ENCODE measurements at places on chromosomes 6 and 20.

- no peak for DNase-seq
Measured at GRCh38 chr6:34391473-34391785, 1.0 kb downstream of the NUDT3 start.

DNA sequence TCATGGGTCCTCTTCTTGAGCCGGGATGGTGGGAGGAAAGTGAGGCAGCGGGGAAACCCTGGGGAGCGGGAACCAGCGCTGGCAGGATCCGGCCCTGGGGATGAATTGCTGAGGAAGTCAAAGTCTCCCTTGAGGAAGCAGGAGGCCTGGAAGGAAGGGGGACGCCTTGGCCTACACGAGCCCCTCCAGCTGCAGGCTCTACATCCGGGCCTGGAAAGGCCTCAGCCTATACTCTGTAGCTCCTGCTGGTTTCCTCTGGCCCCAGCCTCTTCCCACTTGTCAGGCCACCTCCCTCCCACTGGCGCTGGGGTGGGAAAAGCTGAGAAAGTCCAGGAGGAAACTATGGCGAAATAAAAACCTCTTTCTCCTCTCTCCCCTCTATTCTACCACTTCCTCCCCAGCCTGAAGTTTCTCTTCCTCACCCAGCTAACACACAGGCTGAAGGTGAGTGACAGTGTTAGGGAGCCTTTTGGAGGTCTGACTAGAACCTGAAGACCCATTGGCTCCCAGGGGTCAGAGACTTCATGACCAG lies 14.9 kb downstream of the TREML2 start:
- no peak for DNase-seq

- DNase-seq = no peak
Measured at GRCh38 chr20:38369389-38369788, 23.1 kb downstream of the LBP start.

GRCh38 chr6:8017276-8017701 lies 46.9 kb downstream of the BLOC1S5 start:
- DNase-seq = no peak

DNA sequence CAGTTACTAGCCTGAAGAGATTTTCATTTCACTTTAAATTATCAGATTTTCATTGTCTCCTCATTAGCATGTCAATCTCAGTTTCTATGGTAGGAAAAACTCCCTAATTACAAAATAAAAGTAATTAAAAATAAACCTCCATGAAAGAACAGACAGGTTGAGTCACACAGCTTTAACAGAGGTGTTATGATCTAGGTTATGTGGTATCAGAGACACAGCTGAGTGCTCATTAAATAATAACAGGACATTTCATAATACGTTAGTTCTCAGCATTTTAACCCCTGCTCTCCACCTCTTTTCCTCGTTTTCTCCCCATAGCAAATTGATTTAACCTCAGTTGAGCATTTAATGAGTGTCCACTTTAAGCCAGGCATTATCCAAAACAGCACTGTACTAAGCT lies 21.9 kb downstream of the TPBG start:
- DNase-seq = no peak

DNA sequence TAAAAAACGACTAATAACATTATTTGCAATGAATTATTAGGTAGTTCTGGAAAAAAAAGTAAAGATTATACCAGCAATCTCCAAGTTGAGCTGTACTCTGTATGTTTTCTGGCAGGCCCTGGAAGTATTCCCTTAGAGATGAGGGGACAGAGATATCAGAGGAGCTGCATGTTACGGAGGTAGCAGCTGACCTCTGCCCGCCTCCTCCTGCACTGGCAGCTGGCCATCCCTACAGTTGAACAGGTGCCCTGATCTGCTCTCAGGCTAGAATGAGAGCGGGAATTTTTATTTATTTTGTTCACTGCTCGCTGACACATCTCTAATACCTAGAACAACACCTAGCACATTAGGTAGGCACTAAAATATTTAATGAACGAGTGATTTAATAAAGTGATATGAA lies 23.1 kb downstream of the FBXL4 start:
- no peak for DNase-seq

GRCh38 chr20:58037631-58038030 lies 190.8 kb downstream of the ANKRD60 start:
- DNase-seq = no peak

GRCh38 chr20:32894026-32894483 lies 35.3 kb downstream of the EFCAB8 start:
- peak; percentile 7 for DNase-seq

- no peak for DNase-seq
Measured at GRCh38 chr20:13464702-13465101, 174.0 kb downstream of the TASP1 start.

GRCh38 chr6:3351829-3352524 lies 93.2 kb downstream of the PSMG4 start:
- DNase-seq = no peak

DNA sequence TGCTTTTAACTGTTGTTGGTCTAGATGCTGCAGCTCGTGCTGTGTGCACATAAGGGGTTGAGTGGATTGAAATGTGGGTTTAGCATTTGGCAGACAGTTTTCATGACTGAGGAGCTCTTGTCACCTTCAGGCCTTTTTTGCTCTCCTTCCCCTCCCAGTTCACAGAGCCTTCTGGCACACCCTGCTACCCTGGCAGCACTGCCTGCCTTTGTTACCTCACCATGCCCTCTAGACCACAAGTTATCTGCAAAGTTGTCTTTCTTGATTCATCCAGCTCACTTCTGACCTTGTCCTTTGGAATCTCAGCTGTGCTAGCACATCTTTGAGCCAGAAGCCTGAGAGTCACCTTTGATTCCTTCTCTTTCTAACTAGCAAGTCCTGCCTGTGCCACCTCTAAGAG lies 348.9 kb upstream of the ZFP64 start:
- no peak for DNase-seq

- no peak for DNase-seq
Measured at GRCh38 chr6:94645191-94645590, 932.1 kb upstream of the MANEA start.

GRCh38 chr6:113626475-113626874 lies 230.7 kb upstream of the MARCKS start:
- no peak for DNase-seq

GRCh38 chr6:156163311-156163710 lies 613.9 kb upstream of the ARID1B start:
- DNase-seq = no peak

GRCh38 chr20:22214296-22214695 lies 370.1 kb downstream of the FOXA2 start:
- no peak for DNase-seq

GRCh38 chr6:74458536-74458935 lies 747.3 kb downstream of the COL12A1 start:
- DNase-seq = no peak

GRCh38 chr6:2969549-2969948 lies 1.8 kb downstream of the SERPINB6 start:
- DNase-seq = no peak

GRCh38 chr20:3158968-3159431 lies 665 bp downstream of the FASTKD5 start:
- DNase-seq = no peak

- no peak for DNase-seq
Measured at GRCh38 chr6:134481966-134482365, 164.1 kb upstream of the SGK1 start.

DNA sequence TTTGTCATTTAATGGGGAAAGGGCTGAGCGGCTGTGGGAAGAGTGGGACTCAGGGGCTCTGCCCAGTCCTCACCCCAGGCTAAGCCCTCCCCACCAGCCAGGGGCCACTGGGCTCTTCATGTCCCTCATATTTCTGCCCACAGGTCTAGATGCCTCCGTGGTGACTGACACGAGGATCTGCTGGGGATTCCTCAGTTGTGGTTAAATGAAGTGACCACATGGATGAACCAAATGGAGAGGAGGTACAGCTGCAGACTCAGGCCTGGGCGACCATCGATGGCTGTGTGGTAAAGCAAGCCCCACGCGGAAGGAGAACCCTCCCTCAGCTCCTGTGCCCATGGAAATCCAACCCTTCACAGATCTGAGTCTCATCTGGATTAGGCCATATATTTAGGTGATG lies 29.4 kb downstream of the RAET1L start:
- no peak for DNase-seq

- no peak for DNase-seq
Measured at GRCh38 chr6:352896-353470, 38.6 kb upstream of the IRF4 start.

GRCh38 chr6:79453558-79454042 lies 83.6 kb downstream of the LCA5 start:
- no peak for DNase-seq

GRCh38 chr6:11221623-11222384 lies 10.7 kb downstream of the NEDD9 start:
- DNase-seq = no peak

GRCh38 chr6:106182455-106182854 lies 96.3 kb downstream of the PRDM1 start:
- DNase-seq = no peak

DNA sequence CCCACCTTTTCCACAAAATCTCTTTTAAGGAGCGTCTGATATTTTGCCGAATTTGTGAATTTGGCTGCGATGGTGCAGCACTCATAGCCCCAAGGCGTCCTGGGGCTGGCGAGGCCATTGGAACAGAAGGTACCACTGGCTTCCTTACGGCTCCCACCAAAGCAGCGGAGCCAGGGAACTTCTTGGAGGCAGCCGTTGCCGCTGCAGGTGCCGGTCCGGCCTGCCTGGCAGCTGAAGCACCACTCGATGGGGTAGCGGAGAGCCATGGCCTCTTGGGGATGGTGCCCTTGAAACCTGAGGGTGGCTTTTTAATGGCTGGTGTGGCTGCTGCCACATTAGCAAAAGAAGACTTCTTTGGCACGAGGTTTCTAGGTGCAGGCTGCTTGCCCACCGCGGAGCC lies 29.8 kb downstream of the DIDO1 start:
- no peak for DNase-seq

DNA sequence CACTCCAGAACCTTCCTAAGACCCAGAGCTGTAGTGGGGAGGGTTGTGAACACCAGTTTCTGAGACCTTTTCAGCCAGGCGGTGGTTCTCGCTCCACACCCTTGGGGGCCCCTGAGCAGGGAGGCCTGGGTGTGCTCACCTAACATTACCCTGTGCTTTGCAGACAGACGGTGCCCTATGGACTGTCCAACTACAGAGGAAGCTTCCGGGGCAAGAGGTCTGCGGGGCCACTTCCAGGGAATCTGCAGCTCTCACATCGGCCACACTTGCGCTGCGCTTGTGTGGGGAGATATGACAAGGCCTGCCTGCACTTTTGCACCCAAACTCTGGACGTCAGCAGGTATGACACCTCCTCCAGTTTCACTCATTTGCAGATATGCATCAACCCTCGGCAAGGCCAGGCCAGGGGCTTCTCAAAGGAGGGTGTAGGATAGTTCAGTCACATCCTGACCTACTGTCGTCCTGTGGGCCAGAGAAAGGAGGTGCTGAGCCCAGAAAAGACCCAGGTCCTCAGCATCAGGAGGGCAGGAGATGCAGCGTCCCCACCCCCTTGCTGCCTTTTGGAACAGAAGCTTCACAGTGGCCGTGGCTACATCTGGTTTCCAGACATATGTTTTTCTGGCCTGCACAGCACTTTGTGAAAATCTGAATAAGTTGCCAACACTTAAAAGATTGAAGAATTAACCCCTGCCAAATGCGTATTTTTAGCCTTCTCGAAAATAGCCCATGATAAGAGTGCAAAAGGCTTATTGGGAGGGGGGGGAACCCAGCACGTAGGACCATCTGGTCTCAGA lies 20.6 kb downstream of the EDN3 start:
- no peak for DNase-seq

DNA sequence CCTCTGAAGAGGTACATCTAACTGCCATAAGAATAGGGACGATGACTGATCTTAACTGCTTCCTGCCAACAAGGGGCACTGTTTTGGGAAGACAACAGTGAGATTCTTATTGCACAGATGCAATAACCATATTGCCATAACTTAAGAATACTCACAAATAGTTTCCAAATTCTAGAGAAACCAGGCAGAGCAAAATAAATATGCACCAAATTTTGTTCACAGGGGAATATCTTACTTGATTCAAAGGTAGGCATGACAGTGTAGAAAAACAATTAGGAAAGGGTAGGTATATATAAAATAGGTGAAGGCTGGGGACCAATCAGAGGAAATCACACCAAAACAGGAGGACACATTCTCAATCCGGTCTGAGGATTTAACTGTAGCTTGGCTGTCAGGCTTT lies 49.9 kb upstream of the CST7 start:
- DNase-seq = no peak

DNA sequence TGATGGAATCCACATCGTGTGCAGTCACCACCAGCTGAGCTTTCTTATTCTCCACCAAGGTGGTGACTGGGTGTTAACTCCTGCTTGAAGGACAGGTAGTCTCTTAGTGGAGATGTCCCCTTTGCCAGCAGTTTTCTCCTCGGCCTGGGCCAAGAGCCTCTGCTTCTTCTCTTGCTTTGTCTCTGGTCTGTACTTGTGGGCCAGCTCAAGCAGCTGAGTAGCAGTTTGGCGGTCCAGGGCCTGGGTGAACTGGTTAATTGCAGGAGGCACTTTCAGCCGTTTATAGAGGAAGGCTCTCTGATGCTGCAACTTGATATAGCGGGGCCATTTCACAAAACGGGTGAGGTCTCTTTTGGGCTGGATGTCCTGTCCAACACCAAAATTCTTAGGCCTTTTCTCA lies 76.0 kb upstream of the NNAT start:
- no peak for DNase-seq

GRCh38 chr6:144298194-144298593 lies 13.1 kb downstream of the UTRN start:
- DNase-seq = no peak

- no peak for DNase-seq
Measured at GRCh38 chr6:135906972-135907465, 55.5 kb downstream of the PDE7B start.

GRCh38 chr6:164085091-164086075 lies 670.9 kb downstream of the QKI start:
- no peak for DNase-seq

DNA sequence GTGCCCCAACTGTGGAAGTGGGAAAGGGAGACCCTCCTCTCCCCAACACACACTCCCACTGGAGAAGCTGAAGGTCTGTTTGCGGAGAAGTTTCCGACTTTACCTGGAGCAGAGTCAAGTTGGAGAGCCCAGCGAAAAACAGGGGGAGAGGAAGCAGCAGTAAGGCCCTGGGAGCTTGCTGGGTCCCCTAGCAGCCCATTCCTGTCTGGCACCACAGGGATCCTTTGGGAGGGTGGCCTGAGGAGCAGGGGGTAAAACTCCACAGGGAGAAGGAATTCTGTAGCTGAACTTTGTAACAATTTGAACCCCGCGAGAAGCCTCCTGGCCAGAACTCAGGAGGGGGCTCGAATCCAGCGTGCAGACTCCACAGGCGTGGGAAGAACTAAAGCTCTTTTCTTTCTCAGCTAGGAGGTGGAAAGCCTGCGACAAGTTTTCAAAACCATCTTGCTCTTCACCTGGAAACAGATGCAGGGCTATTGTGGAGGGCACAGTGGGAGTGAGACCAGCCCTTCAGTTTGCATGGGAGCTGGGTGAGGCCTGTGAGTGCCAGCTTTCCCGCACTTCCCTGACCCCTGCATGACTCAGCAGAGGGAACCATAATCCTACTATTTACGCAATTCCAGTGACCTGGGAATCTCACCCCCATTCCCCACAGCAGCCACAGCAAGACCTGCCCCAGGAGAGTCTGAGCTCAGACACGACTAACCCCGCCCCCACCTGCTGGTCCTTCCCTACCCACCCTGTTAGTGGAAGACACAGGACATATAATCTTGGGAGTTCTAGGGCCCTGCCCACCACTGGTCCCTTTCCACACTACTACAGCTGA lies 25.8 kb downstream of the SERPINB9 start:
- DNase-seq = no peak

GRCh38 chr6:14440215-14440910 lies 322.8 kb downstream of the CD83 start:
- DNase-seq = no peak

GRCh38 chr20:33175123-33175522 lies 7.2 kb downstream of the BPIFA2 start:
- DNase-seq = no peak

- no peak for DNase-seq
Measured at GRCh38 chr6:85498596-85499258, 48.8 kb downstream of the NT5E start.

Data from stimulated activated CD4-positive, alpha-beta T cell treated with anti-CD3 and anti-CD28 coated beads, Interleukin-15, amount 100 ng/mL, for 48 hours (primary cell).